Tibial artery (tissue), 4 donors: ENCODE measurements at places on chromosomes 3 and 15.
A peak's percentile ranks its signal among the peaks of the same experiment; 100 is the strongest.

- no peak overlapping the region for H3K4me3 ChIP-seq
- no peak for DNase-seq
- H3K4me1 ChIP-seq: no peaks in the 10 kb centered on the region
- H3K36me3 ChIP-seq: no peaks in the 10 kb centered on the region
These were observed 7.1 kb downstream of the BTLA start for GRCh38 chr3:112492124-112492523.

- H3K27me3 ChIP-seq: no peaks in the 10 kb centered on the region
- H3K36me3 ChIP-seq: no peaks in the 10 kb centered on the region
- H3K4me1 ChIP-seq: peaks cover 7% of the 10 kb centered on the region
- no peak for DNase-seq
- H3K27ac ChIP-seq: no peak overlapping the region
- H3K4me3 ChIP-seq: no peak overlapping the region
These were observed 4.6 kb upstream of the CTSH start for GRCh38 chr15:78949461-78949860.

- H3K27me3 ChIP-seq: no peaks in the 10 kb centered on the region
- no peak overlapping the region for H3K4me3 ChIP-seq
- peak; percentile 65 for DNase-seq
- H3K4me1 ChIP-seq: no peaks in the 10 kb centered on the region
These were observed 378.2 kb upstream of the AZI2 start for GRCh38 chr3:28726840-28727239.

DNA sequence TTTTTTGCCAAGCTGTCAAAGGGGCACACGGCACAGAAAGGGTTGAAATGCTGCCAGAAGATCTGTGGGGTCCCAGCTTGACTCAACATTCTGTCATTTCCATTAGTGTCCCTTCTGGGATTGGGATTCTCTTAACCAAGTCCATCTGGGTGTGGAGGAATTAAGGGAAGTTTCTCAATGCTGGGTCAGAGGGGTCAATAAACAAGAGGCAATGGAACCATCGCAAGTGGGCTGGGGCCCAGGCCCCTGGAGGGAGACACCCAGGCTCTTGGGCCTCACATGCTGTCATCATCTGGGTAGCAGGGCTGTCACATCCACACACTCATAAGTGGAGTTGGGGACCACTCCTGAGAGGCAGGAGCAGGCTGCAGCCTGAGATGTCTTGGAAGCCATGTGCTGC lies 8.1 kb upstream of the APOD start:
- DNase-seq: peak; percentile 68
- no peak overlapping the region for H3K27ac ChIP-seq
- H3K27me3 ChIP-seq: no peaks in the 10 kb centered on the region
- no peaks in the 10 kb centered on the region for H3K4me1 ChIP-seq

GRCh38 chr3:170606675-170607074 lies 20.8 kb upstream of the SLC7A14 start:
- H3K36me3 ChIP-seq: no peaks in the 10 kb centered on the region
- no peaks in the 10 kb centered on the region for H3K27me3 ChIP-seq
- H3K27ac ChIP-seq: no peak overlapping the region
- H3K4me1 ChIP-seq: no peaks in the 10 kb centered on the region

DNA sequence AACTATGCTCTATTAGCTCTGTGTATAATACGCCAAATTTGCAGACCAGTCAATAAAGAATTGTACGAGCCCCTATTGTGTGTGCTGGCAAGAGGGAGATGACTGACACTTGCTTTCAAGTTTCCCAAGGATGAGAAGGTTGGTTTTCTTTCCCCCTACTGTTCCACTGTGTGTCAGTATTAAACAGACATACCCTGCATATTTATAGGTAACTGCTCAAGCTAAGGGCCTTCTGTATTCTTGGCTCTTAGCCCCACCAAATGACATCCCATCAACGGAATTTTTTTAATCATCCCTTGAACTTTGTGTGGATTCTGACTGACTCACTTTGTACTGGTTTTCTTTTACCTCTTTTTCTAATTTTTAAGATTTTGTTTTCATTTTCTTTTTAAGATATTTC lies 60.6 kb upstream of the GYG1 start:
- H3K27ac ChIP-seq: no peak overlapping the region
- no peak overlapping the region for H3K4me3 ChIP-seq
- H3K4me1 ChIP-seq: no peaks in the 10 kb centered on the region
- no peaks in the 10 kb centered on the region for H3K27me3 ChIP-seq
- H3K36me3 ChIP-seq: no peaks in the 10 kb centered on the region

DNA sequence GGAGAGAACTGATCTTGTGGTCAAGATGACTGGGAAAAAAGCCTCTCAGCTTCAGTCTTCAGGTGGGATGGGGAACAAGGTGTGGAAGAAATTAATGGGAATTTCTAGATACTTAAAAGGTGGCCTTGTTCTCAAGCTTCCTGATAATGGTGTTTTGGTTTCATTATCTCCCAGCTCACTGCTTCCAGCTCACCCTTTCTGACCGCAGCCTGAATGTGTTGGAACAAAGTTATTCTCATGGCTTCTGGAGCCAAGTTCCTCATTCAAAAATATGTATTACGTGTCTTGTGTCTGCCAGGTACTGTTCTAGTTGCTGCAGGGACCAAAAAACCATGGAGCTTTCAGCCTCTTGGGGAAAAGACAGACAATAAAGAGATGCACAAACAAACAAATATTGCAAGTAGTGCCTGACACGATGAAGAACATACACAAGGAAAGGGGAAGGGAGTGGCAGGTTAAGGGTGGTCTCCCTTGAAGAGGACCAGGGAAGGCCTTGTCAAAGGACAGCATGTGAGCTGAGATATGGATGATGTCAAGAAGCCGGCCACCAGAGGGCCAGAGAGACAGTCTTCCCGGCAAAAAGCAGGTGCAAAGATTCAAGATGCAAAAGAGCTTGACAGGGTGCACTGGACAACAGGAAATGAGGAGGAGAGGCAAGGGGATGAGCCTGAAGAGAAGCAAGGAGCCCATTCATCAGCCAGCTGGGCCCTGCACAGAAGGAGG lies 35.5 kb downstream of the ARRDC4 start:
- H3K27me3 ChIP-seq: no peaks in the 10 kb centered on the region
- H3K4me3 ChIP-seq: no peak overlapping the region
- DNase-seq: no peak
- no peaks in the 10 kb centered on the region for H3K4me1 ChIP-seq

- H3K36me3 ChIP-seq: no peaks in the 10 kb centered on the region
- no peak overlapping the region for H3K4me3 ChIP-seq
- no peak overlapping the region for H3K27ac ChIP-seq
- DNase-seq: no peak
- no peaks in the 10 kb centered on the region for H3K27me3 ChIP-seq
These were observed 18.1 kb upstream of the IL1RAP start for GRCh38 chr3:190495796-190496195.

- no peak overlapping the region for H3K27ac ChIP-seq
- H3K4me1 ChIP-seq: no peaks in the 10 kb centered on the region
- no peaks in the 10 kb centered on the region for H3K27me3 ChIP-seq
These were observed 75.6 kb upstream of the SLC2A2 start for GRCh38 chr3:171101982-171102641.

DNA sequence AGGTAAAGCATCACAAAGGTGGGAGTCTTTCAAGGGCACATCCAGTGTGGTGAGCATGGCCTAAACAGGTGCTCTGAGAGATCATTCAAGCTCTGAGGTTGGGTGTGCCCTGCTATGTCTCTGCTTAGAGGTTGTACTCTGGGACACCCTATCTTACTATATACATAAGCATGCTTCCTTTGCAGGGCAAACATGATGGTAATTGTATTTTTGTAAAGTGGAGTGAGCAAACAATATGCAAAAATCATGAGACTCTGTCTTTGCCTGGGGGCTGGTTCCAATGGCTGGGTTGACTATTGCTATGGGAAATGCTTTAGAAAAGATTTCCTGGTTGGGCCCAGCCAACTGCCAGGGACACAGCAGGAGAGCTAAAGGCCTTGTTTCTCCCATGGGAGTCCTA lies 315.1 kb upstream of the TLE3 start:
- H3K36me3 ChIP-seq: no peaks in the 10 kb centered on the region
- DNase-seq: no peak
- no peaks in the 10 kb centered on the region for H3K4me1 ChIP-seq
- peaks cover 12% of the 10 kb centered on the region for H3K27me3 ChIP-seq
- H3K27ac ChIP-seq: no peak overlapping the region
- H3K4me3 ChIP-seq: no peak overlapping the region
